NCI-H187 (cell line): ENCODE measurements at places on chromosomes 12 and 14.

GRCh38 chr12:400828-401227 lies 616 bp upstream of the CCDC77 start:
- DNase-seq: no peak

- no peak for DNase-seq
These were observed 142.3 kb downstream of the GLT1D1 start for GRCh38 chr12:128995619-128996018.

GRCh38 chr14:91252871-91253794 lies 8.6 kb upstream of the GPR68 start:
- DNase-seq: no peak

DNA sequence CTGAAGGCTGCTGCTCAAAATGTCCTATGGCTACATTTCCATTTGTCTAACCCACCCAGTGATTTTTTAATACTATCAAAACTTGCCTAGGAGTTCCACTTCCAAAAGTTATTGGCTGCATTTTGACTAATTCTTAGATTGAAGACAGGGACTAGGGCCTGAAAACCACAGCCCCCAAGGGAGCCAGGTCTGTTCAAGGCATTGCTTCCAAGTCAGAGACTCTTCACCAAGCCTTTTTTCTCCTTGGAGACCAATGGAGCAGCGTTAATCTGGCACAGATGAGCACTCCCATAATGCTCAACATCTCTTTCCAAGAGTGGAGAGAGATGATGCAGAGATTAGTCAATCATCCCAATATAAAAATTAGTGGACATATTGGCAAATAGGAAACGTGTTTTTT lies 112.5 kb upstream of the HIF1A start:
- no peak for DNase-seq

DNA sequence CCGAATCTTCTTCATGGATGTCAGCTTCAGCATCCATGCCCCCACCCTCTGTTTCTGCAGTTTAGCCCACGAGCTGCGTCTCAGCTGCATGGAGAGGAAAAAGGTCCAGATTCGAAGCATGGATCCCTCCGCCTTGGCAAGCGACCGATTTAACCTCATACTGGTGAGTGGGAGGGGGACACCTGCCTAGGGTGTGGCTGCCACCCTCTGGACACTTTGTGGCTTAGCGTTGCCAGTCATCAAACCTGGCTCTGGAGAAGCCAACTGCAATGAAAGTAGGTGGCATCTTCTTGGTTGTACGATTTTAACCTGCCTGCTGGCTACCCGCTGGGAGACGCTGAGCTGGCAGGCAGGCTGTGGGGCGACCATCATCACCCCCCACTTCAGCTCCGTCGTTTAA lies 16.7 kb downstream of the DCAF4 start:
- no peak for DNase-seq

- DNase-seq: no peak
These were observed 11.2 kb downstream of the LLPH start for GRCh38 chr12:66119229-66119869.

GRCh38 chr14:78834766-78835451 lies 664.7 kb downstream of the NRXN3 start:
- peak; percentile 89 for DNase-seq

GRCh38 chr12:113142886-113143332 lies 6.6 kb upstream of the CFAP73 start:
- no peak for DNase-seq

- DNase-seq: no peak
These were observed 448.5 kb downstream of the TMEM121 start for GRCh38 chr14:105974902-105975301.

- DNase-seq: no peak
These were observed at the start of gene SLC38A4 for GRCh38 chr12:46825591-46826414. TSS of gene SLC38A4 (minus strand) at chr12:46825997. CDS start at chr12:46793071, 32,926 bp downstream.

- DNase-seq: no peak
These were observed 95.0 kb downstream of the VEZT start for GRCh38 chr12:95312656-95313055.

- no peak for DNase-seq
These were observed 199.1 kb downstream of the MED13L start for GRCh38 chr12:116078396-116078795.

DNA sequence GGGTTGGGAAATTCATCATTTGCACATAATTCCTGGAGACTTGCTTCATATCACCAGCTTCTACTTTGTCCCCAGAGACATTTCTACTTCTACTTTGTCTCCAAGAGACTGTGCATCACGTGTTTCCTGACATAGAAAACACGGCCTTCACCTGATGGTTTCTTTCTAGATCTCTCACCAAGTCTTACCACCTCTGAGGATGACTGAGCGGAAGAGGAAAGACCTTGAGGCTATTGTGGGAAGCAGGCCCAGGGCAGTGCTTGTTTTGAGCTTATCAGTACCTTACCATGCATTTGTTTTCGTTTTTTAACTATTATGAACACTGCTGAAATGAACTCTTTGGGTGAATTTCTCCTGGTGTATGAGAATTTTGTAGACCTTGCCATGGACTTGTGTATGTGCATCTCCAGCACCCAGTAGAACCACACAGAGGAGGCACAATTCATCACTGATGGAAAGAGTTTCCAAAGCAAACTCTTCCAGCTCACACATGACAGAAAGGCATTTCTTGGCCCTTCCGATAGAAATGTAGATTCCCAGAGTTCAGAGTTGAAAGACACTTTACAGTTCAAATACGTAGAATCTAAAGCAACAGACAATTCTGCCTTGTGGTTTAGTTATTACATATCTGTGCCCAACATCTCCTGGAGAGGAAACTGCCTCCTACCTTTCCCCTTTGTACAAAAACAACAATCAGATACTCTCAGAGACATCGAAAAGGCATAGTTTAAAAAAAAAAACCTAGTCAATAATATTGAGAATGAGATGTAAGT lies 434.7 kb downstream of the FUT8 start:
- no peak for DNase-seq

DNA sequence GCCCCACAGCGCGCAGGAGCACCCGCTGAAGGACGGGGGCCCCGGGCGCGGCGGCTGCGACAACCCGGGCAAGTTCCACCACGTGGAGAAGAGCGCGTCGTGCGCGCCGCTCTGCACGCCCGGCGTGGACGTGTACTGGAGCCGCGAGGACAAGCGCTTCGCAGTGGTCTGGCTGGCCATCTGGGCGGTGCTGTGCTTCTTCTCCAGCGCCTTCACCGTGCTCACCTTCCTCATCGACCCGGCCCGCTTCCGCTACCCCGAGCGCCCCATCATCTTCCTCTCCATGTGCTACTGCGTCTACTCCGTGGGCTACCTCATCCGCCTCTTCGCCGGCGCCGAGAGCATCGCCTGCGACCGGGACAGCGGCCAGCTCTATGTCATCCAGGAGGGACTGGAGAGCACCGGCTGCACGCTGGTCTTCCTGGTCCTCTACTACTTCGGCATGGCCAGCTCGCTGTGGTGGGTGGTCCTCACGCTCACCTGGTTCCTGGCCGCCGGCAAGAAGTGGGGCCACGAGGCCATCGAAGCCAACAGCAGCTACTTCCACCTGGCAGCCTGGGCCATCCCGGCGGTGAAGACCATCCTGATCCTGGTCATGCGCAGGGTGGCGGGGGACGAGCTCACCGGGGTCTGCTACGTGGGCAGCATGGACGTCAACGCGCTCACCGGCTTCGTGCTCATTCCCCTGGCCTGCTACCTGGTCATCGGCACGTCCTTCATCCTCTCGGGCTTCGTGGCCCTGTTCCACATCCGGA lies 1.4 kb downstream of the FZD10 start:
- no peak for DNase-seq

- no peak for DNase-seq
These were observed 11.4 kb downstream of the GNG2 start for GRCh38 chr14:51871846-51872245.

GRCh38 chr12:6528539-6529235 lies 5.6 kb upstream of the GAPDH start:
- no peak for DNase-seq

DNA sequence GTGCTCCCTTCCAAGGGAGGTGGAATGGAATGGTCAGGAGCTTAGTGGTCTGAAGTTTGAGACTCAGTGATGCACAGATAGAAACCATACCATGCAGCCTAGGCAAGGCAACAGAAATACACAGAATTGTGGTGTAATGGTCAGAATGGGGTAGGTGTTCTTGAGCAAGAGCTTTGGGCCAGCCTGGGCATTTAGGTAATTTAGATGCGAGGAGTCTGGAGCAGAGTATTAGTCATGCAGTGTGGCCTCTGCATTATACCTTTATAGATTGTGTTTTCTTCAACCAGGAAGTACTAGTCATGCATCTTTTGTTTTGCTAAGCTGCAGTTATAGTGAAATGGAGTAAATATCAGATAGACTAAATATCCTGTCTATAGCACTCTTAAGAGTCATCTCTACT lies 118.3 kb downstream of the DAAM1 start:
- DNase-seq: no peak

- DNase-seq: no peak
These were observed 50.6 kb upstream of the REP15 start for GRCh38 chr12:27645671-27646070.

GRCh38 chr14:65961004-65961403 lies 525.2 kb upstream of the CCDC196 start:
- DNase-seq: peak; percentile 23

GRCh38 chr12:67558775-67559174 lies 89.8 kb upstream of the DYRK2 start:
- DNase-seq: no peak

DNA sequence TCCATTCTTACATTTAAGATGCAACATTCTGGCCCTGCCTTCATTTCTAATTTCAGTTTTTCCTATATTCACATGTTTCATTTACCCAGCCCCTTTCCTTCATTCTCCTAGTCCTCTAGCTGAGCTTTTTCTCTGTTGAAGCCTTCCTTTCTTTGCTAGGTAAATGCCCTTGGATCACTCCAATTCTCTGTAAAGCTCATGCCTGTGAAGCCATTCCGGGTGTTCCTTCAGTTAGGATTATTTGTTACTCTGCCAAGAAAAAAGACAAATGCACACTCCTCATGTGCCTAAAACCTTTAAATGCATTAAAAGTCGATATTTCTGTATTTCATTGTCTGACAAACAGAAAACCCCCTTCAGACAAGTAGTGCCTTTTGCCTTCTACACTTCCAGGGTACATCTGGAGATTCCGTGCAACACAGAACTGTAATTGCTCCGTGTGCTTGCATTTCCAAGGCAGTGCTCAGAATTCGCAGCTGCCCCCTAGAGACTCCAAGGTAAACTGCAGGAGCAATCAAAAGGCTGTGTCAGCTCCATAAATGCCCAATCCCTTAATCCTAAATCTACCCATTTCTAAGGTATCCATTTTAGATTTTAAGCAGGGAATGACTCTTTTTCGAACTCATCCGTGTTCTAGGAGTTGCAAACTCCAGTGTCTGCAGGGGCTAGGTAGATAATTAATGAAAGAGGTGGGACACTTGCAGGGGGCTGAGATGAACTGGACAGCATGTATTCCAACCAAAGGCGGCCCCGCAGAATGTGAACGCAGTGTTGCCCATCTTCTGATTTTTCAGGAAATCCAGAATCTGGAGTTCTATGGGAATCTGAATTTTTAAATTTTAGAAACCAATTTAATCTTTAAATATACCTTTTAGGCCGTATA lies 320.2 kb downstream of the GRIN2B start:
- peak; percentile 52 for DNase-seq

- no peak for DNase-seq
These were observed 454.9 kb downstream of the LRIG3 start for GRCh38 chr12:58465418-58465817.

- no peak for DNase-seq
These were observed 17.9 kb upstream of the GALNT9 start for GRCh38 chr12:132347176-132347855.

DNA sequence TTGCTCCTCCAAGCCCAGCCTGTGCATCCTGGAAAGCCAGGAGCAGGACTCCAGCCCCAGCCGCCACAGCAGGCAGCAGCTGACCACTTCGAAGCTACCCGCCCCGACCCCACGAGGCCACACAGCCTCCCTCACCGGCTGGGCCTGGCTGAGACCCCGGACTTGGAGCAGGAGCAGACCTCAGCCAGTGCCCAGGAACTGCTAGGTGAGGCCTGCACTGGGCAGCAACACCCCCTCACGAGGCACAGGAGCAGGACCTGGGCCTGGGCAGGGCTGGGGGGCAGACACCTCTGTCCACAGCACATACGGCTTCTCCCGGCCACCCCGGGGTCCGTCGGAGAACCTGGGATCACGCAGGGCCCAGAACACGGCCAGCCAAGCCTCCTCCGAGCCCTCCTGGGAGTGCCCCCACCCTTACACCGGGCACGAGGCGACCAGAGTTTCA lies 137.4 kb upstream of the C14orf180 start:
- no peak for DNase-seq

GRCh38 chr14:77372304-77372841 lies 4.5 kb downstream of the TMED8 start:
- DNase-seq: no peak

- no peak for DNase-seq
These were observed 35.0 kb downstream of the FLRT2 start for GRCh38 chr14:85564841-85565527.

DNA sequence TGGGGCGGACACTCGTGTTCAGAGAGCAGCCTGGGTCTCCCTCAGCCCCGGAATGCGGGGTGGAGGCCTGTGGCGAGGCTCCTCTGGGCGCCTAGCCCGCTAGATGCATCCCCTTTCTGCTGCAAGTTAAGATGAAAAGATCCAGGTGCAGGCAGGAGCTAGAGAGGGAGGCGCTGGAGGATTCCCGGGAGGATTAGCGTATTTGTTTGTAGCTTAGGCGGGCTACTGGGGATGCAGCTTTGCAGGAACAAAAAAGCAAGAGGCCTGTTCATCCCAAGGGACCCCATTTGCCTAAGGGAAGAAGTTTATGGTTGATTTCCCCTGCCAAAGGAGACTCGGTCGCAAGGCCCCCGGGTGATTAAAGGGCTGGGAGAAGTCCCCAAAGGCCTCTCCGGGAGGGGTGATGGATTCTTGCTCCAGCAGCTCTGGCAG lies 824 bp downstream of the CCDC177 start:
- peak; percentile 77 for DNase-seq

- no peak for DNase-seq
These were observed 60.7 kb downstream of the CCNK start for GRCh38 chr14:99541677-99542470.

DNA sequence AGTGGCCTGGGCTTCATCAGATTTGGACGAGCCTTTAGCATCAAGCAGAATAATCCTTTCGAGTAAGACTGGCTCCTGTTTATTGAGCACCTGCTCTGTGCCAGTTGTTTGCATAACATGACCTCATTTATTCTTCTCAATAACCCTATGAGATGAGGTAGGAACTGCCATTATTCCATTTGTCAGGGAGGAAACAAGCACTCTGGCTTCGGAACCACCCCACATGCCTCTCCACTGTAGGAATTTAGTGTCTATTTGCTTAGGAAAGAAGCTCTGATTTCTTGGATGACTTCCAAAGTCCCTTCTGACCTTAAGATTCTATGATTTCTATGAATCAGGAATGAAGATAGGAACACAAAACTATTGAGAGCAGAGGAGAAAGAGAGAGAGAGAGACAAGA lies 11.0 kb downstream of the SAMD4A start:
- DNase-seq: no peak

DNA sequence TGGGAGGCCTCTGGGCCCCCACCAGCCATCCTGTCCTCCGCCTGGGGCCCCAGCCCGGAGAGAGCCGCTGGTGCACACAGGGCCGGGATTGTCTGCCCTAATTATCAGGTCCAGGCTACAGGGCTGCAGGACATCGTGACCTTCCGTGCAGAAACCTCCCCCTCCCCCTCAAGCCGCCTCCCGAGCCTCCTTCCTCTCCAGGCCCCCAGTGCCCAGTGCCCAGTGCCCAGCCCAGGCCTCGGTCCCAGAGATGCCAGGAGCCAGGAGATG lies 729 bp upstream of the GAPDH start:
- DNase-seq: no peak
